Head of caudate nucleus (tissue), 42 donors: ENCODE measurements at places on chromosomes 4 and X.
A peak's percentile ranks its signal among the peaks of the same experiment; 100 is the strongest.

DNA sequence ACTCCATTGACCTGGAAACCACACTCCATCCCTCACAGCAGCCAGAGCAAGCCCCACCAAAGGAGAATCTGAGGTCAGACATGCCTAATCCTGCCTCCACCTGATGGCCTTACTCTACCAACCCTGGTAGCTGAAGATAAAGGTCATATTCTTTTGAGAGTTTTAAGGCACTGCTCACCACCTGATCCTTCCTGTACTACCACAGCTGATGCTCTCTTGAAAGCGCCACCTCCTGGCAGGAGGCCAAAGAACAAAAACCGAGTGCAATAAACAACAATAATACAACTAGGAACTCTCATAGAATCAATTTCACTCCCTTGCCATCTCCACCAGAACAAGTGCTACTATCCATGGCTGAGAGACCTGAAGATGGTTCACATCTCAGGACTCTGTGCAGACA lies 301.6 kb downstream of the NAF1 start:
- no peak for DNase-seq

- DNase-seq: no peak
These were observed at the start of gene LRRC66 for GRCh38 chr4:52019936-52020657. LRRC66 (minus strand) TSS chr4:52020363; CDS start chr4:52017613, 2,750 bp downstream.

GRCh38 chr4:114364857-114365256 lies 233.8 kb upstream of the UGT8 start:
- no peak for DNase-seq

DNA sequence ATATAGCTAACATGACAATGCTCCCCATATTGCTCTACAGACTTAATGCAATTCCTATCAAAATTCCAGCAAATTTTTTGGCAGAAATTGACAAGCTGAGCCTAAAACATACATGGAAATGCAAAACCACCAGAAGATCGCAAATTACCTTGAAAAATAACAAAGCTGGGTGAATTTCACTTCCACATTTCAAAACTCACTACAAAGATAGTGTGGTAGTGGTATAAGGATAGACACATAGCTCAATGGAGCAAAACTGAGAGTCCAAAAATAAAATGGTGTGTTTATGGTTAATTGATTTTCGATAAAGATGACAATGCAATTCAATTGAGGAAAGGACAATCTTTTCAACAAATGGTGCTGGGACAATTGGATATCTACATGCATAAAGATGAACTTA lies 65.8 kb downstream of the SLC9A7 start:
- DNase-seq: no peak

GRCh38 chrX:139826065-139827044 lies 106.5 kb downstream of the ATP11C start:
- no peak for DNase-seq

DNA sequence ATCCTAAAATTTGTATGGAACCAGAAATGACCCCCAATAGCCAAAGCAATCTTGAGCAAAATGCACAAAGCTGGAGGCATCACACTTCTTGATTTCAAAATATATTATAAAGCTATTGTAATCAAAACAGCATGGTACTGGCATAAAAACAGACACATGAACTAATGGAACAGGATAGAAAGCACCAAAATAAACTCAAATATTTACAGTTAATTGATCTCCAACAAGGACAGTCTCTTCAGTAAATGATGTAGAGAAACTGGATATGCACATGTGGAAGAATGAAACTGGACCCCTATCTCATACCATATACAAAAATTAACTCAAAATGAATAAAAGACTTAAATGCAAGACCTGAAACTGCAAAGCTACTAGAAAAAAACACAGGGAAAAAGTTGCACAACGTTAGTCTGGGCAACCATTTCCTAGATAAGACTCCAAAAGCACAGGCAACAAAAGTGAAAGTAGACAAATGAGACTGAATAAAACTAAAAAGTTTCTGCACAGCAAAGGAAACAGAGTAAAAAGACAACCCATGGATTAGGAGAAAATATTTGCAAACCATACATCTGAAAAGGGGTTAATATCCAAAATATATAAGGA lies 64.9 kb downstream of the CD99L2 start:
- no peak for DNase-seq

GRCh38 chrX:129661369-129661768 lies 6.6 kb upstream of the APLN start:
- DNase-seq: no peak

- DNase-seq: peak; percentile 18
These were observed 4.2 kb upstream of the LEF1 start for GRCh38 chr4:108172753-108173598.

GRCh38 chr4:178784491-178784890 lies 1342.3 kb upstream of the AGA start:
- no peak for DNase-seq

- DNase-seq: peak; percentile 40
These were observed 27.4 kb downstream of the ABLIM2 start for GRCh38 chr4:8131210-8131609.

DNA sequence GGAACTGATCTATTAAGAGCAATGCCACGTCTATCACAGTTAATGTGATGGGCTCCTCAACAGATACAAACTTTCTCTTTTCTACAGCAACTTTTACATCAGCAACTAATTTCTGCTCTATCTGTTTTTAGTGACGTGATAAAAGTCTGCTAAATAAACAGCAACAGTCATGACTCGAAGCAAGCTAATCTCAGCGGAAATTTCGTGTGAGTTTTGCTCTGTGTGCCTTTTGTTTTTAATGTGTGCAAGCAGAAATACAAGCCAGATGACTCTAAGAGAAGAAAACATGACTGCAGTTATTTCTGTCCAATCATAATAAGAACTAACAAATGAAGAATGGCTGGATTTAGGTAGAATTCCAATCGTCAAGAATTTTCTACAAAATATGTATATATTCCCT lies 214.3 kb downstream of the LDB2 start:
- no peak for DNase-seq

DNA sequence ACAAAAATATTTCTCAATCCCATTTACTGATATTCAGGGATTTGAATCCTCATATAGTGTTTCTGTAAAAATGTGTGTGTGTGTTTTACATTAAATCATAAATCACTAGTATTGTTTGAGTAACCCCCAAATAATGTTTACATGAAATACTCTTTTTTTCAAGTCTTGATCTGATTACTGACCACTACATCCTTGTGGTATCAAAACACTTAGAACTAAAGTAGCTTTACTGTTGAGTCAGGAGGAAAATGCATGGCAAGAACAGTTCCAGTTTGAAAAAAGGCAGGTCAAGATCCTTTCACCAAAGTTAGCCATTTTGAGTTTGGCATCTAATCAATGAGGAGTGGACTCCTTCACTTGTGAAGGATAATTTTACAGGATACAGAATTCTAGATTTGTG lies 3.6 kb upstream of the WDR19 start:
- no peak for DNase-seq

- no peak for DNase-seq
These were observed 38.5 kb downstream of the HERC3 start for GRCh38 chr4:88630756-88631155.

GRCh38 chrX:154056770-154057241 lies 37.1 kb upstream of the IRAK1 start:
- DNase-seq: no peak

GRCh38 chr4:107449611-107450369 lies 270.2 kb downstream of the PAPSS1 start:
- DNase-seq: no peak

GRCh38 chr4:65467068-65467680 lies 203.1 kb downstream of the EPHA5 start:
- DNase-seq: no peak

GRCh38 chrX:83997781-83998180 lies 136.8 kb downstream of the CYLC1 start:
- DNase-seq: no peak

DNA sequence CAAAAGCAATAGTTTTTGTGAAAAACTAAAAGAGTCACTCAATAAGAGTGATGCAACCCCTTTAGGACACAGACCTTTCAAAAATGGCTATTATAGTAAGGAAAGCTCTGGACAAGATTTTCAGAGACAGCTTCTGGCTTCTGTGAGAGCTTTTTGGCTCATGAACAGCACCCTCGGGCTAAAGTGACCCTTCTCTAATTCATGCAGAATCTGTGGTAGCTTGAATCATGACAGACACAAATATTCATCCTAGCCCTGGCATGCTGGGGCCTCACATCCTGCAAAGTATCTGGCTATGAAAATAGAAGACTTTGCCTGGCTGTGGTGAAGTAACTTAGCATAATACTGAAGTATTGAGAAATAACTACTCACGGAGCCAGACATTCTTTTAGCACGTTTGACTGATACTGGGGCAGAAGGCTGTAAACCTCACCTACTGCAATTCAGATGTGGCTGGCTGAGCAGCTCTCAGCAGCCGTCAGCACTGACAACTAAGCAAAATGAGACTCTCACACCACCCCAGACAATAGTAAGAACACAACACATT lies 327.3 kb downstream of the MAPK10 start:
- DNase-seq: no peak

DNA sequence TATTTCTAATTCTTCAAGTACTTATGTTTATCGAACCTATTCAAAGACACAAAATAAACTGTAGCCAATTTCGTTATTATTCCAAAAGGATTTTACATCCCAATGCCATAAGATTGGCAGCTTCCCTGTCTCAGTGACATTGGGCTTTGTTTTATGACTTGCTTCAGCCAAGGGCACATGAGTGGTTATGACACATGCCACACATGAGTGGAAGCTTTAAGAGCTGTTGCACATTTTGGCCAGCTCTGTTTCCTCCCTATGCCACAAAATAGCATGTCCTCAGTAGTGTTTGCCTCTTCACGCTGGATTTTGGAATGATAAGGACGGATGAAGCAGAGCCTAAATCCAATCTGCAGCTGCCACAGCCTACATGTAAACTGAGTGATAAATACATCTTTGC lies 21.9 kb downstream of the SEC24D start:
- DNase-seq: no peak

DNA sequence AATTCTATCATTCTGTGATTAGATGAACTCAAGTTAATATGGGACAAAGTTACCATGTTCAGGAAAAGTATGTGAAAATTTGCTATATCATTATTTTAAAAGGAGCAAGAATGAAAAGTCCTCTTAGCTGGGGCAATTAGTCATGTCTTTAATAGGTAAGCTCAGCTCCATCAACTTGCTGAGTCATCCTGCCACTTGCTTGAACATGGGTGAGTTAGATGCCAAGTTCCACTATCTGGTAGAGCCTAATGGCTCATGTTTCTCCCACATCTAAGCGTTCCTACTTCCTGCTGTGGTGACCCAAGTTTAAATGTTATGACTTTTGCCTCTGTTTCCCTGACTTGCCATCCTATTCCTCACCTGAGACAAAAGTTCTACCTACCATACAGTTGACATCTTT lies 276.8 kb downstream of the ZNF674 start:
- no peak for DNase-seq

GRCh38 chrX:34130980-34131744 lies 952 bp downstream of the FAM47A start:
- no peak for DNase-seq

GRCh38 chrX:41457613-41458192 lies 10.6 kb downstream of the NYX start:
- no peak for DNase-seq

DNA sequence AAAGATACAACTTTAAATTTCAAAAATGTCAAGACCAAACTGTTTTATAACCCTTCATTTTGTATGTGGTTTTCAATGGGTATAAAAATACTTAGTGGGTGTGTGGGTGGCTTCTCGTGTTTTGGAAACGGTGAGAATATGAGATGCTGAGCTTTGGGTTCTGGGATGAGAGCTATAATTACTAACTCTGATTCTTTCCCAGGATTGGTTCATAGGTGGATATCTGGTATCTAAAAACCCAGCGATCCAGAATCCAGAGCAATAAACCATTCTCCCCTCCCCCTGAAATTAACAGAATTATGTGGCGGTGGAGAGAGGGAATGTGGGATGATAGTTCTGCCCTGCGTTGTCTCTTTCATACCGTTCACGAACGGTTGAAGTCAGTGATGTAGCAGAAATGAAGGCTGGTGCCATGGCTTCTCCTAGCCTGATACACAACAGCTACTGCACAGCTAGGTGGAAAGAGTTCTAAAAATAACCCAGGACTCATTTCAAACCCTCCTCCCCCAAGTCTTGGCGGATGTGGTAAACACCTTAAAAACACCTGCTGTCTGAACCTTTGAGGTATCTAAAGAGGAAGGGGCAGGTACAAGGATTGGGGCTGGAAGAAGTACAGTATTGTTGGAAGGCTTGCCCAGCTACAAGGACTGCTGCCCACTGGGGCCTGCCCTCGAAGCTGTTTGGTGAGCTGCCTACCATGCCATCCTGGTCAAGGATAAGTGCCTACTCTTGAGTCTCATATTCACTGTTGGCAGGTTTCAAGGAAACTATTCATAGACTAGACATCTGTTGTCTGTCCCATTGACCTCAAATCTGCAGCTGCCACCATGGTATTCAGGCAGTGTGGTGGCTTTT lies 44.5 kb downstream of the SEPTIN11 start:
- DNase-seq: no peak

DNA sequence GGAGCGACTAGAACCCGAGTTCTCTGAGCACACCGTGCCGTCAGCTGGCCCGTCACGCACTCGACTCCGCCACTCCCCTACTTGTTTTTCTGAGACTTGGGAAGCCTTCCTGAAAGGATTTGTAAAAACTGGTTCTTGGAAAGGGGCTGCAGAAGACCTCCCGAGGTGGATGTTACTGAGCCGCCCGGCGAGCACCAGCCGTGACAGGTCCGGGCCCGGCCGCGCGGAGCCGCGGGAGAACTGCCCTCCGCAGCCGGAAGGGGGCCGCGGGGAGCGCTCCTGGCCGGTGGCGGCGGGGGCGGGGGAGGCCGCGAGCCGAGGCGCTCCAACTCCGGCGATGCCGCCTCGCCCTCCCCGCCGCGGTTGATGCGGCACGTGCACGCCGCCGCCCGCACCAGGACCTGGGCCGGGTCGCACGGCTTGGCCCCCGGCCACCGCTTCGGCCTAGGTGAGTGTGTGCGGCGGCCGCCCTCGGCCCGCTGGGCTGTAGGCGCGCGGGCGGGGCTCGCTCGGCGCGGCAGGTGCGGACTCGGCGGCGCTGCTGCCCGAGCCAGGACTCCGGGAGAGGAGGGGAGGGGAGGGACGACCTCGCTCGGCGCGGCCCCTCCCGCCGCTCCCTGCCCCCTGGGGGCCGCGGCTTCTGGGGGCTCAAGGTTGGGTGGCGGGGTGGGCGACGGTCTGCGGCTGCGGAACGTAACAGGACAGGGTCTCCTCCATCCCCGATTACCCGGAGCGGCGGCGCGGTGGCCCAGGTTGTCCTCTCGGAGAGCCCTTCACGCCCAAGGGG lies 1.7 kb downstream of the SPRY1 start:
- DNase-seq: peak; percentile 73

DNA sequence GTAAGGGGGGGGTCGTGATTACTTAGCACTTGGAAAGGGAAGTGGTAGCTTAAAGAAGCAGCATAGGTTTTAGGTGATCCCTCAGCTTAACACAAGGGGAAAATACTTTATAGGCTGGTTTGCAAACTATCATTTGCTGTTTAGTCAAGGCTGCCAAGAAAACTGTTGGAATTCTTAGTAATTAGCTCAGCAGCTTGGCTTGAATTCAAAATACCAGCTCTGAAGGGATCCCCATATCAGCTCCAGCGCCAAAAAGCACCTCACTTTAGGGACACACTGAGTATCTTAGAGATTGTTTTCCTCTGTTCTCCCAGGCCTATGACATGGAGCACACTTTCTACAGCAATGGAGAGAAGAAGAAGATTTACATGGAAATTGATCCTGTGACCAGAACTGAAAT lies 8.8 kb downstream of the TNMD start:
- DNase-seq: no peak

GRCh38 chr4:139986106-139986505 lies 167.9 kb downstream of the MAML3 start:
- no peak for DNase-seq
